Left lobe of liver (tissue), 2 donors: ENCODE measurements at places on chromosomes 2 and 18.

- DNase-seq, result no peak
Measured at GRCh38 chr2:189487283-189488007, 46.2 kb downstream of the WDR75 start.

- no peak for DNase-seq
Measured at GRCh38 chr2:170408461-170409163, 230.7 kb downstream of the MYO3B start.

DNA sequence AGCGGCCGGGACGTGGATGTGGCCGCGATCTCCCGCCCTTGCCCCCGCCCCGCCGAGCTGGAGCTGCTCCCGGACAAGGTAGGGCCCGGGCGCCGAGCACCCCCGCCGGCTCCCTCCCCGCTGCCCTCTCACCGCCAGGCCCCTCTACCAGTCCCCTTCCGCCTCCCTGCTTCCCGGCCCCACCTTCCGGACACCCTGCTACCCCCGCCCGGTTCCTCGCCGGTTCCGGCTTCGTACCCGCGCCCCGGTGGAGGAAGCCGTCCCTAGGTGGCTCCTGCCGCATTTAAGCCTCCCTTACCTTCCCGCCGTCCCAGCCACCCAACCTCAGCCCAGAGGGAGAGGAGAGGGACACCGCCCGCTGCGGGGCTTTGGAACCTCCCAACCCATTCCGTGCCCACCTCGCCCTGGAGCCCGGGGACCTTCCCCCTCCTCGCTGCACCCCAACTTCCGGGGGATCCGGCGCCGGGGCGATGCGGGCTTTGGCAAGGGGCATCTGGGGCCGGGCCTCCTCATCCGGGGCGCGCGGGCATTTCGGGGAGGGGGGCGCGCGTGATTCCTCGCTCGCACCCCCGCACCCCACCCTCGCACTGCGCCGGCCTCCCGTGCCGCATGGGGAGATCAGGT, 475 bp downstream of the B3GNT2 start:
- DNase-seq, result no peak

- DNase-seq, result no peak
Measured at GRCh38 chr18:9322744-9323143, 11.8 kb upstream of the TWSG1 start.

- no peak for DNase-seq
Measured at GRCh38 chr18:36354989-36355388, 57.5 kb downstream of the FHOD3 start.

DNA sequence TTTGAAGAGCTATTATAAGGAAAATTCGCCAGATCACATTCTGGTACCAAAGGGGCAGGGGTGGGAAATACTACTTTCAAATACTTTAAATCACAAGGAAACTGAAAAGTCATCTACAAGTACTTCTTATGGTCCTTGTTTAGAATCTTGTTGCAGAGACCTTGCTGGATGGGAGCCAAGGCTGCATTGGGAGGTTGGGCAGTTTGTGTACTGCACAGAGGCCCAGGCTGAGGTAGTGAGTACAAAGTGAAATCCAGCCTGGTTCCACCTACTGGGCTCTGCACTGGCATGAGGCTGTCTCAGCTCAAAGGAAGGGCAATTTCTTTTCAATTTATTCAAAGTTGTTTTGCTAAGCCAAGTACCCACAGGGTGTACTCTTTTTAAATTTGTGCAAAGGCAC, 140.3 kb upstream of the DLX2 start:
- DNase-seq, result no peak

DNA sequence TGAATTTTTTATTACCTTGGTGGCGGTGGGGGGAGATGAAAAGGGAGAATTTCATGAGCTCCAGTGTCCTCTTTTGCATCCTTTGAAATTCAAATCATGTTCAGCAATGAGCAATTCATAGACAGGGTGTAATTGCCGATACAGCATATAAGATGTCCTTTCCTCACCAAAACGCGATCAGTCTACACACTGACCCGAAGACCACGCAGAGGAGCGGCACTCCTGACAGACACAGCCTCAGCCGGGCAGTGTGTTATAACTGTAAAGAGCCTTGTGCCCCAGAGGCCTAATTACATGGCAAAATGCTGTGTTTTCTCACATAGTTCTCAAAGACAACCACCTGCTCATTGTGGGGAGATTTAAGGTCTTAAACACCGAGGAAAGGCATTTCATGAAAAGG, 38.4 kb upstream of the APCDD1 start:
- DNase-seq, result no peak

- no peak for DNase-seq
Measured at GRCh38 chr2:153818242-153818641, 53.5 kb upstream of the GALNT13 start.

DNA sequence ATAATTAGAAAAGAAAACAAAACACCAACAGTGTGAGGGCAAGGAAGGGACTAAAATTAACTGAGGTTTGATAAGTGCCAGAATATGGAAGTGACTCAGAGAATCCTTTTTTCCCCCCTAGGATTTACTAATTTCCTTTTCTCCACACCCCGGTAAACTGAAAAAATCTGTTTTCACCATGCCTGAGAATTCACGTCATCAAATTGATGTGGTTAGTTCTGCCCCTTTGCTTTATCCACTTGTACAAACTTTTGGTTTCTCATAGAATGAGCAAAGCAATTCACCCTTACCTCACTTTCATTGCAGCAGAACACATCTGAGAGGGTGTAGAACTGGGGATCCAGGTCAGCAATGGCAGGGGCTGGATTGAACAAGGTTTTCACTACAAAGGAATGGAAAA, 57.8 kb downstream of the RBKS start:
- DNase-seq, result no peak

DNA sequence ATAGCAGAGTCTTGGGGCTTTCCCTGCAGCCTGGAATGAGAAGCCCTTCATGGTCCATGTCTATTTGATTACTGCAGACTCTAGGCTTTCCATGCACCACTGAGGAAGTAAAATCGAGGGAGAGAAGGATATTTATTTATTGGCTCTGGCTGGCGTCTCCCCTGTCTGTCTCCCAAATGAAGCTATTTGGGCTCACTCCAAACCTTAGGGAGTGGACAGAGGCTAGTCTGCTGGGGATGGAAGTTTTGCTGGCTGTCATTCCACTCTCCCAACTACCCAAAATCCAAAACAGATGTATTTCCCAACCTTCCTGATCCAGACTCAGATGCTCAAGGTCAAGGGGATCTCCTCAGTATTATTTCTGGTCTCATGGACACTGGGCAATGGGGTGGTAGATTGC, 33.7 kb downstream of the TMEM17 start:
- no peak for DNase-seq

DNA sequence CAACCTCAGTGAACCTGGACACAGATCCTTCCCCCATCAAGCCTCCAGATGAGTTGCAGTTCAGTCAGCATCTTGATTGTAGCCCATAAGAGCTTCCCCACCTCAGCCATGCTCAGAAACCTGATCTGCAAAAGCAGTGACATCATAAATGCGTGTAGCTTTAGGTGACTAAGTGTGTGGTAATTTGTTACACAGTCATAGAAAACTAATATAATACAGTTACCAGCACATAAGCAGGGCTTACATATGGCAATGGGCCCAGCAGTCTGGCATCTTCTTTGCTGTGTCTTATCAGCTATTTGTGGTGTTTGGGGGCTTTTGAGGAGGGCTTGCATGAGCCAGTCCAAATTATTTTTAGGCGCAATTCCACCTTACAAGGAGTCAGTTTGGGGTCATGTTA, 807.0 kb downstream of the SLC4A3 start:
- no peak for DNase-seq

- no peak for DNase-seq
Measured at GRCh38 chr18:58354051-58354450, 274.8 kb downstream of the ALPK2 start.

DNA sequence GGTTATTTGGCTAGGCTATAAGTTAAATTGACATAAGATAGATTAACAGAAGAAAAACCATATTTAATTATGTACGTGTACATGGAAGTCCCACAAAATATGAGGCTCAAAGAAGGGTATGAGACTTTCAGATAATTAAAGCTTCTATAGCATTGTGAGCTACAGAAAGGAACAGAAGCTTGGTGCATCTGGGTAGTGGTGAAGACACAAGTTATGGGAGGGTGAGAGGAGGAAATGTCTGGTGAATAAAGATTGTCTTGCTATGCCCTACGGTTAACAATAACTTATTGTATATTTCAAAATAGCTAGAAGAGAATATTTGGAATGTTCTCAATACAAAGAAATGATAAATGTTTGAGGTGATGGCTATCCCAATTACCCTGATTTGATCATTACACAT, 6.8 kb upstream of the FAM124B start:
- no peak for DNase-seq

- no peak for DNase-seq
Measured at GRCh38 chr2:102147935-102148334, 5.4 kb downstream of the IL1R1 start.

- no peak for DNase-seq
Measured at GRCh38 chr18:25974630-25975077, 115.8 kb downstream of the SS18 start.

DNA sequence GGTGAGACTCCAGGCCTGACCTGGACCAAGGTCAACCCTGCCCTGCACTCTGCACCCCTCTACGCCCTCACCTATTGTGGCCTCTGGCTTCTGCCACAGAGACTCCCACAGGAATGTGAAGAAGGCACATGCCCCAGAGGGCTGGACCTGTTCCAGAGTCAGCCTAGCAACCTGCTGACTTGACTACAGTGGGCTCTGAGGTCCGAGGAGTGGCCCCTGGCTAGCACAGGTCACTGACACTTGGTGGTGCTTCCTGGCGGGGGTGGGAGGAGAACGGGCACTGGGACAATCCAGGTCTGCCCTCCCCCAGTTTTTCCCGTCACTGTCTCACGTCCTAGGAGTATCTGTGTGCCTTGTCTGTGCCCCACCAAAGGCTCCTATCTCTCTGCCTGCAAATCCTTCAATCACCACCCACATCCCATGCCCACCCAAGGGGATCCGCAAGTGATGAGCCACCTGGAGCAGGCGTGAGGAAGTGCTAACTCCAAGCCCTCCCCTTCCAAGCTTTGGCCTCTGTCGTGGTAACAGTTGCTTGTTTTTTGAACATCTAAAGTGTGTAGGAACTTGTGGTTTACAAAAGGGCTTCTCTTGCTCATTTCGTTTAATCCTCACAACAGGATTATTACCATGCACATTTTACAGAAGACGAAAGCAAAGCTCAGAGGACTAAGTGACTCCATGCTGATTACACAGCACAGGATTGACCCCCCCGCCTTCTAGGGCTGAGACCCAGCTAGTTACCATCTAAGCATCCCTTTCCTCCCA, 86.2 kb downstream of the MCFD2 start:
- DNase-seq, result peak; percentile 42

DNA sequence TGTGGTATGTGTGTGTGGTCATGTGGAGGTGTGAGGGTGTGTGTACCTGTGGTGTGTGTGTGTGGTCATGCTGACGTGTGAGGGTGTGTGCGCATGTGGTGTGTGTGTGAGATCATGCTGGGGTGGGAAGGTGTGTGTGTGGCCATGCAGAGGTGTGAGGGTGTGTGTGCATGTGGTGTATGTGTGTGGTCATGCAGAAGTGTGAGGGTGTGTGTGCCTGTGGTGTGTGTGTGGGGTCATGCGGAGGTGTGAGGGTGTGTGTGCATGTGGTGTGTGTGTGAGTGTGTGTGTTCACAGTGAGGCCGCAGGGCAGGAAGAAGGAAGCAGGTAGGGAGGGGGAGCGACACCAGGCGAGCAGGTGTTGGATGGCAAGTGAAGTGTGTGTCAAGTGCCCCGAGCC, 259.0 kb downstream of the LOXHD1 start:
- no peak for DNase-seq

GRCh38 chr2:56309626-56310170, 125.9 kb downstream of the CCDC85A start:
- DNase-seq, result no peak

DNA sequence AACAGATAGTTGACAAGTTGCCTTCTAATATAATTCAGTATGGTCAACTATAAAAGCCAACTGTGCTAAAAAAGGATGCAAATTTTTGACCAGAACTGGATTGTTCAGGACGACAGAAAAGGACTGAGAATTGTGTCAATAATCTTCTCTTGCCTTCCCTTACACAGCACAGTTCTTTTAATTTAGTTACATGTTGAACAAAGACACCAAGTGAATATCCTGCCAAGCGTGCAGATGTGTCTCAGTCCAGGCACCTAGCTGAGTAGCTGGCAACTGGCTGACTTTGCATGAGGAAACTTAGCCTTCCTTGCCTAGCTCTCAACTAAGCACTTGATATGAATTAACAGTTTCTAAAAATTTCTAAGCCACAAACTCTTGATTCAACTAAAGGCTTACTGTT, 801.4 kb downstream of the BCL11A start:
- no peak for DNase-seq

- no peak for DNase-seq
Measured at GRCh38 chr2:151363709-151364108, 6.3 kb downstream of the TNFAIP6 start.

DNA sequence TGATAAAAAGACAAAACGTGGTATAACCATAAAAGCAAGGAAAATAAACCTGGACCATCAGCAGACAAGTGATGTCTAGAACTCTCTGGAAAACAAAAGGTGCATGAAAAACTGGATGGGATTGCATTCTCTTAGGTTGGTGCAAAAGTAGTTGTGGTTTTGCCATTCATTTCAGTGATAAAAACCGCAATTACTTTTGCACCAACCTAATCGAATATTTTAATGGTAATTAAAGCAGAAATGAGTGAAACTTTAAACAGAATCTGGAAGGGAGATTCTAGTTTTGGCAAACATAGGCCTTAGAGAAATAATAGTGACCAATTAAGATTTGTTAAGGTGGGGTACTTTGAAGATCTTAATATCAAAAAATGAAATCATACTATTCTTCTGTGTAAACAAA, 800.8 kb upstream of the GYPC start:
- no peak for DNase-seq

- no peak for DNase-seq
Measured at GRCh38 chr2:228038967-228039366, 142.5 kb downstream of the SPHKAP start.

DNA sequence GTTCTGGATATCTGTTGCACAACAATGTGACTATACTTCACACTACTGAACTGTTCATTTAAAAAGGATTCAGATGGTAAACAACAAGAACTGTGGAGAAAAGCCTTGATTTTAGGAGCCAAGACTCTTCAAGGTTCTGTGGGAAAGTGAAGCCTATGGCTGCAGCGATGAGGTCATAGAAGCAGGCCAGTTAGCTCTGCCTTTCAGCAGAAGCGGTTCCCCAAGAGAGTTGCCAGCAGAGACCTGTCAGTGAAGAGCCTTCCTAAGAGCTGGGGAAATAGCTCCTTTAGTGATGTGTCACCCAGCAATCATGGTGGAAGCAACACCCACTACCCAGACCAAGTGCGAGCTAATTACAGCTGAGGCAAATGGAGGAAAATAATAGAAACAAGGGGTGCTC, 346.5 kb upstream of the ETAA1 start:
- no peak for DNase-seq

DNA sequence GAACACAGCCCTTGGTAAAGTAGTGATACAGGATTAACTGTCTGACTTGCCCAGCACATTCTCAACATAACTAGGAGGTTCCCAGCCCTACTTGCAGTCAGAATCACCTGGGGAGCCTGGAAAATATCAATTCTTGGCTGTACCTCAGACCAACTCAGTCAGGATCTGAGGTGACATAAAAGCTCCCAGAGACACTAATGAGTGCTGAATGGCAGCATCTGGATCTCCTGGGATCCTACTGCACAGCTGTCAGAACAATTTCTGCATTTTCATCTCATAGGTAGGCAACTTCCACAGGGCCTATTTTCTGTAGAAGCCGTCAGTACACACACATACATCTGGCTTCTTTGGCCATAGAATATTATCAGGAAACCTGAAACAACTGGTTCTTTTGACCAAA, 138.8 kb downstream of the MYO5B start:
- DNase-seq, result no peak
